ENCODE measurements at places on chromosomes 1 and 21. TPM values are rescaled to one million over a fixed set of nuclear protein-coding genes. Genes with fewer than 3 reads are reported as not detected.

SNIP1 gene
- 9.9 TPM for polyA plus RNA-seq

ERO1B gene
- 14.2 TPM for polyA plus RNA-seq

KRTAP19-1 gene
- 0.14 TPM for polyA plus RNA-seq

IL19 gene
- polyA plus RNA-seq, result 1.0 TPM

PCAT6 gene
- 1.5 TPM for polyA plus RNA-seq

OR14K1 gene
- polyA plus RNA-seq, result not detected

PTAFR gene
- 3.4 TPM for polyA plus RNA-seq

GRCh38 chr1:215423288-215423687 is 143.8 kb upstream of the KCTD3 start:
- no peak for DNase-seq
- no peak overlapping the region for H3K4me3 ChIP-seq
- no peaks in the 10 kb centered on the region for H3K4me1 ChIP-seq
- no peaks in the 10 kb centered on the region for H3K36me3 ChIP-seq
- no peaks in the 10 kb centered on the region for H3K27me3 ChIP-seq

DNA sequence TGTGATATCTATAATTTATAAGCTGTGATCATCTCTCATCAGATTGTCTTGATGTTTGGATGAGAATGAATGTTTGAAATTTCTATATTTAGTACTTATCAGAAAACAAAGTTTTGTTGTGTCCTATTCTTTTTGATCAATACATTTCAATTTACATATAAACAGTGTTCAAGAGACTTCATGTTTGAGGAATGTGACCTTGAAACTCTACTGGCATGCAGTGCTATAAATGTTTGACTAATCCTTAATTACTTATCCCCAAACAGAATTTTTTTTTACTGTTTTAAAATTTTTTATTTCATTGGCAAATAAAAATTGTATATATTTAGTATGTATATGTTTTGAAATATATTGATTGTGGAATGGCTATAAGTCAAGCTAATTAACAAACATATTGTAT is 1.5 kb upstream of the PRKAA2 start:
- peaks cover 4% of the 10 kb centered on the region for H3K4me1 ChIP-seq
- no peak overlapping the region for H3K27ac ChIP-seq
- no peak overlapping the region for H3K4me3 ChIP-seq
- no peaks in the 10 kb centered on the region for H3K36me3 ChIP-seq

GRCh38 chr1:183432548-183432875 is 14.3 kb upstream of the NMNAT2 start:
- DNase-seq, result no peak
- H3K4me1 ChIP-seq, result no peaks in the 10 kb centered on the region
- H3K4me3 ChIP-seq, result no peak overlapping the region
- no peaks in the 10 kb centered on the region for H3K27me3 ChIP-seq
- no peaks in the 10 kb centered on the region for H3K36me3 ChIP-seq
- H3K27ac ChIP-seq, result no peak overlapping the region

DNA sequence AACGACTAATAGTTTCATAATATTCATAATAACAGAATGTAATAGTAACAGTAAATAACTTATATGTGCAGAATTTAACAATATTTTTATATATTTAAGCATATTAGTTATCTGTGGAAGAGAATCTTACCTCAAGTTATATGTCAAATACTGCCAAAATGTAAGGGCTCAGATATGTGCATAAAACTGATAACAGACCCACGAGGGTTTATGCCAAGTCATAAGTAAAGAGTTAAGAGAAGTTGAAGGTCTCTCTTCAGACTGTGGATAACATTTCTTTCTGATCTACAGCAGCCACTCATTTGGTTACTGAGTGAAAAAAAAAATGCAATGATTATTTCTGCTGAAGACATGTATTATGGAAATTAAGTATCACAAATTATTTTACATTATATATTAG is 1167.8 kb upstream of the NCAM2 start:
- no peak overlapping the region for H3K27ac ChIP-seq
- H3K27me3 ChIP-seq, result no peaks in the 10 kb centered on the region
- no peak overlapping the region for H3K4me3 ChIP-seq
- no peak for DNase-seq
- no peaks in the 10 kb centered on the region for H3K36me3 ChIP-seq

GRCh38 chr1:203797216-203797615 is 1.8 kb downstream of the ZBED6 start:
- DNase-seq, result no peak
- no peak overlapping the region for H3K27ac ChIP-seq
- peaks cover 21% of the 10 kb centered on the region for H3K4me1 ChIP-seq
- H3K4me3 ChIP-seq, result peak overlapping the region; percentile 85

- no peaks in the 10 kb centered on the region for H3K4me1 ChIP-seq
- no peak overlapping the region for H3K27ac ChIP-seq
Observed at GRCh38 chr1:232868793-232869491, 63.7 kb downstream of the MAP10 start.

DNA sequence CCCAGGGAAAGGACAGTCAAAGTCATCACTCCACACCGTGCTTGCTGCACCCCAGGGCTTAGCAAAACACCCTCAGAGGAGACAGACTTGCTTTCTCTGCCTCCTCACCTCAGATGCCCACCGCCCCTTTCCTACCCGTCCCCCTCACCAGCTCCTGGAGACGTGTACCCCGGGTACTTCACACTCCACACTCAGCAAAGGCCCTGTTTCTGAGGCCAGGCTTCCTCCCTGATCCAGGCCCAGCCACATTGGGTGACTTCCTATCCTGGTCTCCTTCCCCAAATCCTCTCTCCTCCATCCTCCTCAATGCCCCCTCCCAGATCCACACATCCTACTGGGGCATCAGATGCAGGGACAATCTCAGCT is 116.7 kb downstream of the DMRTB1 start:
- H3K4me1 ChIP-seq, result peaks cover 17% of the 10 kb centered on the region
- H3K4me3 ChIP-seq, result no peak overlapping the region
- no peak overlapping the region for H3K27ac ChIP-seq
- no peaks in the 10 kb centered on the region for H3K27me3 ChIP-seq
- no peak for DNase-seq

DNA sequence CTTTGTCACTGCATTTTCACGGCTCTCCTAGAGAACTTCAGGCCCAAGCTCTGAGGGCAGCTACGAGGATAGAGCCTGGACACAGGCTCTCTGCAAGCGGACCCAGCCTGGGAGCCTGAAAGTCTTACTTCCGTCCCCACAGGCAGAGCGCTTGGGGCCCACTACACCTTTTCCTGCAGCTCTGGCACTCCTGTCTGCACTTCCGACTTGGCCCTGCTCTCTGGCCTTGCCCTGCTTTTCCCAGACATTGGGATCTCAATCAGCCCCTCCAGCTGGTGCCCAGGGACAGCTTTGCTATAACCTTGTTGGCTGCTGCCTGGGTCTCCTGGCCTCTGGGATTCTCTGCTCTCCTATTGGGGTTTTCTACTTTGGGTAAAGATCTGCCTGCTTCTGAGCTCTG is 27.6 kb downstream of the WNT4 start:
- H3K4me1 ChIP-seq, result no peaks in the 10 kb centered on the region
- no peak for DNase-seq
- no peaks in the 10 kb centered on the region for H3K27me3 ChIP-seq

GRCh38 chr1:65904681-65905083 is 112.0 kb downstream of the PDE4B start:
- H3K4me3 ChIP-seq, result no peak overlapping the region
- no peaks in the 10 kb centered on the region for H3K27me3 ChIP-seq
- no peak for DNase-seq
- H3K36me3 ChIP-seq, result no peaks in the 10 kb centered on the region

DNA sequence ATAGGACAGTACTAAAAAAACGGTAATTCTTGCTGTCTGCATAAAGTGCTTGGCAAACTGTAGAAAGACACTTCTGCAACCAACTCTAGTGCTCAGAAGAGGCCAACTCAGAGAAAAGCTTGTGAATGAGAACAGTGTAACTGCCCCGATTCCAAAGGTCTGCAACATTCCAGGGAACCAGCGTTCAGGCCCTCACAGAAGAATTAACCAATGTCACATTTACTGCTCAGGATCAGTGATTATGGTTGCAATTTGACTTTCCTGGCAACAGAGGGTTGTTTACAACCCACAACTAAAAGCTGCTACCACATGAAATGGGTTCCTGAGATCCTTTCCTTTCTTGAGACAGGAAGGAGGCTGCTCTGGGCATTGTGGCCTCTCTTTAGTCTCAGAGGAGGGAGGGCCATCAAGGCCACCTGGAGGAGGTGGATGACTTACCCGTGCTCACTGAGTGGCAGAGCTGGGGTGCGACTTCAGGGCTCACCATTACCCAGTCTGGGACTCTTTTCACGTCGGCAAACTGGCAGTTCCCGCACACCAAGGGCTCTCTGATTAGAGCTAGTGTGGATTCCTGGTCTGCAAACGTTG is 15.3 kb downstream of the SRSF4 start:
- DNase-seq, result peak; percentile 8
- no peaks in the 10 kb centered on the region for H3K27me3 ChIP-seq
- H3K4me3 ChIP-seq, result no peak overlapping the region
- H3K36me3 ChIP-seq, result peaks cover 75% of the 10 kb centered on the region
- peaks cover 2% of the 10 kb centered on the region for H3K4me1 ChIP-seq

- H3K27ac ChIP-seq, result no peak overlapping the region
- no peaks in the 10 kb centered on the region for H3K36me3 ChIP-seq
- H3K4me1 ChIP-seq, result no peaks in the 10 kb centered on the region
- no peaks in the 10 kb centered on the region for H3K27me3 ChIP-seq
Observed at GRCh38 chr1:240474133-240474614, 137.8 kb downstream of the GREM2 start.

DNA sequence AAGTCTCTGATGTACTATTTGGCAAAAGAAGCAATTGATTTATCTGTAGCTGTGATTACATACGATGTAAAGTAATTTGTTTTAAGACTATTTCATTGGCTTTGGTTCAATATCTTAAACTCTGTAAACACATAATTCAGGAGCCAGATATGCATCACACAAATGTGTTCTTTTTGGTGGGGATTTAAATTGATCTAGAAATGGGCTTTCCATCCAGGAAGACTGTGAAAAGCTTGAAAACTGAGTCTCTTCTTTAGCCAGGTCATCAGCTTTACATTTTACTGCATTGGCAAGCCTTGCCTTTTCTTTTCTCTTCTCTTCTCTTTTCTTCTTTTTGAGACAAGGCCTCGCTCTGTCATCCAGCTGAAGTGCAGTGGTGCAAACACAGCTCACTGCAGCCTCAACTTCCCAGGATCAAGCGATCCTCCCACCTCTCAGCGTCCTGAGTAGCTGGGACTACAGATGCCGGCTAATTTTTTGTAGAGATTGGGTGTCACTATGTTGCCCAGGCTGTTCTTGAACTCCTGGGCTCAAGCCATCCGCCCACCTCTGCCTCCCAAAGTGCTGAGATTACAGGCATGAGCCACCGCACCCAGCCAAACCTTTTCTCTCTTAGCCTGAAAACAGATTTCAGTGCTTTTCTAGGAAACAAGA is 1.4 kb downstream of the RCAN3 start:
- no peaks in the 10 kb centered on the region for H3K36me3 ChIP-seq
- H3K4me1 ChIP-seq, result no peaks in the 10 kb centered on the region
- peak overlapping the region; percentile 63 for H3K4me3 ChIP-seq

DNA sequence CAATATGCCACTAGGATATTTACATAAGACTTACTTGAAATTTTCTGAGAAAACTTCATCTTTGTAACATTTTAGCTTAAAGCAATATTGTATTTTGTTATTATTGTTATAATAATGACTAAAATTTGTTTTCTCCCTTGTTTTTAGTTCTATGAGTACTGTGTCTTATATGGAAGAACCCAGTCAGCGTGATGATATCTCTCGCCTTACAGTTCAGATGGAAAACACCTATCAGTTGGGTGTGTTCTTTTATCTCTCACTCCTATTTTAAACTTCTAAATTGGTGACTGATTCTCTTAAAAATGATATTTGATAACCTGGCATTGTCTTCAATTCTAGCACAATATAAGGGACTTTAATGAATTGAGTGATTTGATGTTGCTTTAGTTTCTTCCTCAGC is 18.0 kb downstream of the DYNLT5 start:
- H3K4me1 ChIP-seq, result peaks cover 14% of the 10 kb centered on the region
- H3K27me3 ChIP-seq, result no peaks in the 10 kb centered on the region
- H3K36me3 ChIP-seq, result no peaks in the 10 kb centered on the region
- H3K27ac ChIP-seq, result peak overlapping the region; percentile 71
- no peak overlapping the region for H3K4me3 ChIP-seq
- DNase-seq, result no peak
